Suprapubic skin (tissue), 4 donors: ENCODE measurements at places on chromosomes 7 and 10. TPM values are rescaled to one million over a fixed set of nuclear protein-coding genes. Genes with fewer than 3 reads are reported as not detected.
A peak's percentile ranks its signal among the peaks of the same experiment; 100 is the strongest.

DNA sequence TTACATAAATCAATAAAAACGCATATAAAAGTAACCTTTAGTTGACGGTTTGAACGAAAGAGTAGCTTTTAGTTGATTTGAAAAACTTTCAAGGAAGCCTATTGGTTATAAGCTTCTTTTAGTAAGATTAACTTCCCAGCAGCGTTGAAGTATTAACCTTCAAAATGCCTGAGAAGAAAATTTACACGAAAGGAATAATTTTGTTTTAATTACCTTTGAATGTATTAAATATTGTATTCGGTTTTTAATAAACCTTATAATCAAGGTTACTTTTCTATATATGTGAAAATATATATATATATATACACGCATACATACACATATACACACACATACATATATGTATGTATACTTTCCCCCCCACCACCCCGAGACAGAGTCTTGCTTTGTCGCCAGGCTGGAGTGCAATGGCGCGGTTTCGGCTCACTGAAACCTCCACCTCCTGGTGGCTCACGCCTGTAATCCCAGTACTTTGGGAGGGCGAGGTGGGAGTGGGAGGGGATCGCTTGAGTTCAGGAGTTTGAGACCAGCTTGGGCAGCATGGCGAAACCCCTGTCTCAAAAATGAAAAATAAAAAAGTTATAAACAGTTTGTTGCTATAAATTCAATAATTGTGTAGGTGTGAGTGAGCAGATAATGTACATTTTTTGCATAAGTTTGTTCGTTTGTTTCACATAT lies 57.6 kb upstream of the EZH2 start:
- no peaks in the 10 kb centered on the region for H3K36me3 ChIP-seq
- peak overlapping the region; percentile 69 for H3K4me3 ChIP-seq
- peak overlapping the region; percentile 93 for H3K27ac ChIP-seq
- no peaks in the 10 kb centered on the region for H3K27me3 ChIP-seq
- no peak for DNase-seq

DNA sequence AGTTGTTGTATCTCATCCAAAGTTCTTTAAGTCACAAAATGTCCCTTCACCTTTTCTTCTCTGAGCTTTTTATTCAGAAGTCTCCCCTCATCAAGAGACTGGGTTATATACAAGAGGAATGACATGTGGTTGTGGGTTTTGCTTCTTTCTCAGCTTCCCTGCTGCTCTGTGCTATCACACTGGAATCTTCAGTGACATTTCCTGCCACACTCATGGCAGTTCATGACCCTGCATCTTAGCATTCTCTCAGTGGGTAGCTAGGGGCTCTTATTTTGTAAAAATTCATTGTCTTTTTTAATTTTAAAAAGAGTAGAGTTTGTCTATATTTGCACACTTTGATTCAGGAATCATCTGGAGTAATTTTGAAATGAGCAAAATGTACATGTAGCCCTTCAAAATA lies 236.9 kb upstream of the TMEM229A start:
- H3K4me1 ChIP-seq, result no peaks in the 10 kb centered on the region
- no peak overlapping the region for H3K4me3 ChIP-seq
- DNase-seq, result no peak
- H3K27ac ChIP-seq, result no peak overlapping the region

DNA sequence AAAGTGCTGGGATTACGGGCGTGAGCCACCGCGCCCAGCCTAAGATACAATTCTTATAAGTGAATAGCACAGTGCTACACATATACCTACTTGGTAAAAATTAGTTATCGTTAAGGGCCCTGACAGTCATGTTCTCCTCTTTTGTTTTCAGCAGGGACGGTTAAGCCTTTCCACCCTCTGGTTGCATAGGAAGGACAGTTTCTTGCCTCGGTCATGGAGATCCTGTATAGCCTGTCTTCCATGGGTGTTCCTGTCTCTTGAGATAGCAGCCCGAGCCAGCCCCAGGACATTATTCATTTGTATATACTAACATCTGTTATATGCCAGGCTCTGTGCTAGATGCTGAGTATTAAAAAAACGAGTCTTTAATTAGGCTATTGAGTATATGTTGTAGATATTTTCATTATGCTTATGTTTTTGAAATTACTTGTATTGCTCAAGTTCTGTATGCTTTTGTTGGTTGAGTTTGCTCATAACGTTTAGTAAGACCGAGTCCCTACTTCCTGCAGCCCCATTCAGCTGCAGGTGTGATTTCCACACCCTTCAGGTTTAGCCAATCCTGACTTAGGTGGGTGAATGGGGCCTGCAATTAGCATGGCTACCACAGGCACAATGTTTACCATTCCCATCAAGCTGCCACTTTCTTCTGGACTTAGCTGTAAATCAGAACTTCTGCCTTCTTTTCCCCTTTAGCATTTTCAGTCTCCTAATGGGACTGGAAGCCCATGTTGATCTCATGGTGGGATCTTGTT lies 24.8 kb downstream of the CCSER2 start:
- no peaks in the 10 kb centered on the region for H3K27me3 ChIP-seq
- H3K27ac ChIP-seq, result no peak overlapping the region
- H3K4me3 ChIP-seq, result no peak overlapping the region
- peaks cover 3% of the 10 kb centered on the region for H3K4me1 ChIP-seq
- no peak for DNase-seq

GRCh38 chr10:123774132-123774742 lies 108.1 kb downstream of the GPR26 start:
- DNase-seq, result no peak
- no peaks in the 10 kb centered on the region for H3K27me3 ChIP-seq
- H3K36me3 ChIP-seq, result no peaks in the 10 kb centered on the region

GRCh38 chr10:58268454-58268945 lies 462 bp upstream of the CISD1 start:
- H3K27ac ChIP-seq, result peak overlapping the region; percentile 99
- H3K27me3 ChIP-seq, result no peaks in the 10 kb centered on the region
- H3K4me3 ChIP-seq, result peak overlapping the region; percentile 86
- no peaks in the 10 kb centered on the region for H3K36me3 ChIP-seq
- H3K4me1 ChIP-seq, result peaks cover 51% of the 10 kb centered on the region

DNA sequence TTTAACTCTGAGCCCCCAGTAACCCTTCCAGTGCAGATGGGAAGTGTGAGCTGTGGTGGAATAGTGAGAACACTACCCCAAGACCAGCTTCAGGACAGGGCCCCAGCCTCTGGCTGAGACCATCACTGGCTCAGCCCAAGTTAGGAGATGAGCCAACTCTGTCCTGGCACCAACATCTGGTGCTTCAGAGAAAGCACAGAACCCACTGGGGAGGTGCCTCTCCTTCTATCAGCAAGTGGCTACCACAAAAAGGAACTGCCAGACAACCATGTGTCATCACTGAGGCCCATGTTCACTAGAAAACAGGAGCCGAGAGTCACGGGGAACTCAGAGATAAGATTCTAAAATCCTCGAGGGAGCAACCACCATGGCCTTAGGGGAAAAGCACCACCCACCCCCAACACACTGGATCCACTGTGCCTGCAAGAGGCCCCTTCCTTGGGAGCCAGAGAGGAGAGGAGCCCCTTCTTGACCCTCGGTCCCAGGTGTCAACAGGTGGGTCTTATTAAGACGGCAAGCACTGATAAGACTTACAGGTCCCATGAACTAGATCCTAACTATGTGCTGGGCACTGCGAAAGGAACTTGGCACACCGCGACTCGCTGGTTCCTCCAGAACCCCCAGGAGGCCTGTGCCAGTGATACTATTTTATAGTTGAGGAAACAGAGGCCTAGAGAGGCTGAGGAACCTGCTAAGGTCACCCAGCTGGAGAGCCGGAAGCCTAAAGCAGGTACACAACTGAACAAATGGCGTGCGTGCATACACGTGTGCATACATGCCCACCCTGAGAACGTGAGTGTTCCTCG lies 102.7 kb downstream of the FAM53B start:
- peak overlapping the region; percentile 66 for H3K27ac ChIP-seq
- DNase-seq, result no peak
- H3K27me3 ChIP-seq, result no peaks in the 10 kb centered on the region
- H3K36me3 ChIP-seq, result peaks cover 4% of the 10 kb centered on the region
- no peak overlapping the region for H3K4me3 ChIP-seq

DNA sequence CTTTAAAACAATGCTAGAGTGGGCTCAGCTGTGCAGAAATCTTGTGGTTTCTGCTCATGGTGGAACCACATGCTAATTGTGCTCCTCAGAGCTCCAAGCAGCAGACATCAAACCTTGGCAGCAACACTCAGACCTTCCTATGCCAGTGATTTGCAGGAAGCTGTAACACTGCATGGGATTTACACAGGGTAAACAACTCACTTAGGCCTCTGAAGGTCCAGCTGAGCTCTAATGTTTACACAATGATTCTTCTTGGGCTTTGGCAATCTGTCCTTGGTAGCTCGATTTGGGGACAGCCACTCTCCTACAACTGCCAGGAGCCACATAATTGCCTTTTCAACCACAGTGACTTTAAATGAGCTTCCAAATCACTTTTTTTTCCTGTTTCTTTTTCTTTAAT lies 97.7 kb upstream of the PDLIM1 start:
- H3K36me3 ChIP-seq, result peaks cover 10% of the 10 kb centered on the region
- peak overlapping the region; percentile 1 for H3K27ac ChIP-seq
- no peak for DNase-seq
- H3K4me3 ChIP-seq, result no peak overlapping the region
- no peaks in the 10 kb centered on the region for H3K27me3 ChIP-seq

C10orf53 gene
- not detected for total RNA-seq

DNA sequence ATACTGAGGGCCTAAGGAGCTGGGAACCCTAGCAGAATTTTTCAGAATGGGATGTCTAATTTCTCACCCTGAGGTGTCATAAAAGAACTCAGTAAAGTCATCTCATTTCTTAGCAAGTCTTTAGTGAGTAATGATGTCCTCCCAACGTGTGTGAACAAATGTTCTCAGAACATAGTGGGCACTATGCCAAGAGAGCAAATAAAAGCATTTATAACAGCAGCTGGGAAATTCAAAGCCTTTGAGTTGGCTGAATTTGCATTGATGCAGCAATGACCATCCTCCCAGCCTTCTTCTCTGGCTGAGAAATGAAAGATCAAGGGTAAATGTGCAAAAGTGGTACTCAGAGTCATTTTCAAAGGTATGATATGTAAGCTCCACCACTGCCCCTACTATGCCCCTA lies 109.4 kb downstream of the FAM107B start:
- no peak overlapping the region for H3K4me3 ChIP-seq
- H3K27ac ChIP-seq, result no peak overlapping the region
- peaks cover 9% of the 10 kb centered on the region for H3K4me1 ChIP-seq
- no peaks in the 10 kb centered on the region for H3K36me3 ChIP-seq
- no peak for DNase-seq

LRRC18 gene
- total RNA-seq, result not detected
